ENCODE measurements at places on chromosomes 6 and 20. TPM values are rescaled to one million over a fixed set of nuclear protein-coding genes. Genes with fewer than 3 reads are reported as not detected.

The C4A gene
- polyA plus RNA-seq, result 69.9 TPM

The HLA-DPA1 gene
- polyA plus RNA-seq, result 4.7 TPM

The MATN4 gene
- 0.50 TPM for polyA plus RNA-seq

DNA sequence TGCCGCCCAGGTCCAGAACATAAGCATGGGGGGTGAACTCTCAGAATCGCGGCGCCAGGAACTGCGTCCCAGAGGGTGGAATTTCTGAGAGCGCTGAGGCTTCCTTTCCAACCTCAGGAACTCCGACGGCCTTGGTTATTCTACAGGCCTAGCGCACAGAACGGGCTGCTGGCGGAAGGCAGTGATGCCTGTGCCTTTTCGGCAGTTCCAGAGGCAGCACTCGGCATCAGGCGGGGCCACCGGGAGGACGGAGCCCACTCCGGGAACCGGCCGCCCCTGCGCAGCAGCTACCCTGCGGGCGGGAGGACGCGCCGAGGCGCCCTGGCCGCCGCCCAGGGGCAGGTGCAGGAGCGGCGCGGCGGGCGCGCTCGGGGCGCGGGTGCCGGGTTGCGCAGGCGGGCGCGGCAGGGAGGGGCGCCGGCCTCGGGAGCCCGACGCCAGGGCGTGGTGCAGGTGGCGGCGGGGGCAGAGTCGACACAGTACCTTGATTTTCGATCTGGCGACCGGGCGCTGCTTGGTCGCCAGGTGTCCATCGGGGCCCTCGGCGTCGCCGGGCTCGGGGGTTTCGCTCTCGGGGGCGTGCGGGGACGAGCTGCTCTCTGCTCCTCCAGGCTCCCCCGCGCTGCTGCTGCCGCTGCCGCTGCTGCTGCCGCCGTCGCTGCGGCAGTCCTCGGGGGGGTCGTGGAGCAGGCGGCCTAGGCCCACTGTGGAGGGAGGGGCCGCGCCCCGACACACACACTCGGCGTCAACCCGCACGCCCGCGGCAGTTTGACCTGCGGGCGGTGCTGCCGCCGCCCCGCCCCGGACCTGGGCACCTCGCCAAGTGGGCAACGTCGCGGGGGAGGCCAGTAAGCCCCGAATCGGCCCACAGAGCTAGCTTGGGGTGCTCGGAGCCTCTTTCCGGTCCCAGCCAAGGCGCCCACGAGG, 1.3 kb downstream of the OVOL2 start:
- peak; percentile 57 for DNase-seq

Measured in hepatocyte (in vitro differentiated cells).